ENCODE measurements at places on chromosomes 13 and 19. TPM values are rescaled to one million over a fixed set of nuclear protein-coding genes. Genes with fewer than 3 reads are reported as not detected.

DNA sequence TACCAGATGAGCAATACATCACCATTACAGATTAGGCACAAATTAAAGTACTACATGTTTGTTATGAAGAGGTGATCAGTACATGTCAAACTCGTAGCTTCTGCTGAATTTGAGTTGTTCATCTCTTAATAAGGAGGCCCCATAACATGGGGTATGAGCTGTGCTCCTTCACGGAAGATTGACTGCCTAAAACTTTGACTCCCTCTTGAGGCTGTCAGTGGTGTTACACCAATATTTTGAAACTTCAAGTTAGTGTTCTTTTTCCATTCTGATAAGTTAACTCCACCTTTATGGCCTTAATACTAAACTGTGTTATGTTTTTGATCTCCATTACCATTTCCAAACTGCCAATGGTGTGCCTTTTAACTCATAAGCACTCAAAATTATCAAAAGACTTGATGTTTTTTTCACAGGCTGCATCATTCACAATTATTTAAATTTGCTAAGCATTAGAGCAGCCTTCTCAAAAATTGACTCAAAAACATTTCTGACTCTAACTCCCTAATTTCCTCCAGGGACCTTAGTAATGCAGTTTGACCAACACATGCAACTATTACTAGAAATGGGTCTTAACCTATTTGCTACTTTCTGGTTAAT is 1591.5 kb downstream of the PCDH9 start:
- H3K4me1 ChIP-seq = peaks cover 6% of the 10 kb centered on the region
- no peaks in the 10 kb centered on the region for H3K27me3 ChIP-seq
- no peaks in the 10 kb centered on the region for H3K36me3 ChIP-seq
- DNase-seq = peak; percentile 45

- H3K27ac ChIP-seq = no peak overlapping the region
- peak; percentile 30 for DNase-seq
- H3K4me3 ChIP-seq = no peak overlapping the region
- H3K27me3 ChIP-seq = peaks cover 8% of the 10 kb centered on the region
These were observed 10.4 kb downstream of the ATP4B start for GRCh38 chr13:113647351-113648215.

DNA sequence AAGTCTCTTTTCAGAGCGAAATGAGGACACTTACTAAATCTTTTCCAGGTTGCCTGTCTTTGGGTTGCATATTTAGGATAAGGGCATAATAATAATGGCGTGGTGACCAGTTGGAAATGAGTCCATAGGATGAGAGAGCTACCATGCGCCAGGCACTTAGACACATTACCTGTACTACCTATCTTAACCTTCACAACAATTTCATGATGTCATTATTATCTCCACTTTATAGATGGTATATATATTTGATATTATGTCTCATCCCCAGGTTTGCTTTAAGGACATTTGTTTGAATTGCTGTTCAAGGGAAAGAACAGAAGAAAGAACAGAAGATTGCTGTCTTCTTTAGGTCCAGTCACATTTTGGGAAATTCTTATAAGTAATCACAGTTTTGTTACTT is 182.0 kb upstream of the STARD13 start:
- no peak for DNase-seq
- H3K4me3 ChIP-seq = no peak overlapping the region
- H3K27me3 ChIP-seq = no peaks in the 10 kb centered on the region
- peaks cover 15% of the 10 kb centered on the region for H3K4me1 ChIP-seq

DNA sequence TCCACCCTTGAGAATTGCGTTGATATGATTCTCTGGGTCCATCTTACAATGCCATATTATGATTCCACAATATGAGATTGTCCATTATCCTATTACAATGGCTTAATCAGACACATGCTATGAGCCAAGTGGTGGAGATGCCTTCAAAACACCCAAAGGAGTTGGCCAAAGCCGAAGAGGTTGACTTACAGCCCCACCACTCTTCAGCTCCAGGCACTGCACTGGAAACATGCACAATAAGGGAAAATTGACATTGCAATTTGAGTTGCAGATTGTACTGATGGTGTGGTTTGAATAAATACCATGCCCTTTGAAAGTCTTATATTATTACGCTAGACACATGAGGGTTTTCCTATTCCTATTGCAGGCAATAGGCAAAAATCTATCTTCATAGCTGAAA is 75.4 kb upstream of the TNFSF11 start:
- H3K4me3 ChIP-seq = no peak overlapping the region
- no peak overlapping the region for H3K27ac ChIP-seq
- DNase-seq = no peak
- peaks cover 5% of the 10 kb centered on the region for H3K4me1 ChIP-seq
- no peaks in the 10 kb centered on the region for H3K36me3 ChIP-seq

DNA sequence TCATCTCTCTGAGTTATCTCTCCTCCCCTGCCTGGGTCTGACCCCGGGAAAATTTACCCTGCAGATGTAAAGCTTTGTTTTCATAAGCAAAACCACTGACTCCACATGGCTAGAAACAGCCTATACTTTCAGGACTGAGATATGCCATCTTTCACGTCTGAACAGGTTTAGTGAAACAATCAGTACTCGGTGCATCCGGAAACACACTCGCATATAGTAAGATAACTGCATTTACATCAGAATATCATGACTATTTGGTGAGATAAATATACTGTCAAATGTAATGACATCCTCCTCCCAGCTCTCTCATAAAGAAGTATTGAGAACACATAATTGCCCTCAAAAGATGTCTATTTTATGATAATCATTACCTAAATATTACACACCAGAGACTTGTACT is 172.8 kb downstream of the EFNB2 start:
- DNase-seq = no peak
- no peak overlapping the region for H3K27ac ChIP-seq
- peaks cover 5% of the 10 kb centered on the region for H3K4me1 ChIP-seq
- H3K36me3 ChIP-seq = peaks cover 6% of the 10 kb centered on the region
- no peak overlapping the region for H3K4me3 ChIP-seq

GRCh38 chr13:39407786-39408185 is 195.2 kb downstream of the LHFPL6 start:
- H3K4me1 ChIP-seq = peaks cover 25% of the 10 kb centered on the region
- no peak overlapping the region for H3K27ac ChIP-seq
- no peak overlapping the region for H3K4me3 ChIP-seq
- no peaks in the 10 kb centered on the region for H3K27me3 ChIP-seq
- H3K36me3 ChIP-seq = no peaks in the 10 kb centered on the region

DNA sequence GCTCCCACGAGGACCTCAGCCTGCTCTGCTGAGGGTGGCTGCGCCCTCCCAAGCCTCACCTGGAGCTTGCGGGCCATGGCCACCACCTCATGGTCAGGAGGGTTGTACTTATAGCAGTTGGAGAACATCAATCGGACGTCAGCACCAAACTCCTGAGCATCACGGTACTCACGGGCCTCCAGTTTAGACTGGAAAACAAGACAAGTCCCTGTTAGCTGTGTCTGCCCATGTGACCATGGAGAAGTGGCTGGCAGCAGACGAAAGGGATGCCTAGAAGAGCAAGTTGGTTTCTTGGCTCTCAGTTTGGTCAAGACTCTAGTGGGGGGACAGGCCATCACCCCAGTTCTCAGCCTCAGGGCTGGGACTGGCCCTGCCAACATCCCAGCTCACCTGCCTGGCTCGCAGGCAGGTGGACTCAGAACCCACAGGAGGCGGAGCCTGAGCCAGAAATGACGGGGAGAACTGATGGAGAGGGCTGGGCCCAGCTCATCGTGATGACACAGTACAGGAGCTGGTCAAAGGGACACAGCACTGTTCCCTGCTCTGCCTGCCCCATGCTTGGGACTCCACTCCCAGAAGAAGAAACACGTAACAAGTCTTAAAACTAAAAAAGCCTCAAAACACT is 31.2 kb upstream of the EPHX3 start:
- peaks cover 23% of the 10 kb centered on the region for H3K36me3 ChIP-seq
- DNase-seq = no peak

DNA sequence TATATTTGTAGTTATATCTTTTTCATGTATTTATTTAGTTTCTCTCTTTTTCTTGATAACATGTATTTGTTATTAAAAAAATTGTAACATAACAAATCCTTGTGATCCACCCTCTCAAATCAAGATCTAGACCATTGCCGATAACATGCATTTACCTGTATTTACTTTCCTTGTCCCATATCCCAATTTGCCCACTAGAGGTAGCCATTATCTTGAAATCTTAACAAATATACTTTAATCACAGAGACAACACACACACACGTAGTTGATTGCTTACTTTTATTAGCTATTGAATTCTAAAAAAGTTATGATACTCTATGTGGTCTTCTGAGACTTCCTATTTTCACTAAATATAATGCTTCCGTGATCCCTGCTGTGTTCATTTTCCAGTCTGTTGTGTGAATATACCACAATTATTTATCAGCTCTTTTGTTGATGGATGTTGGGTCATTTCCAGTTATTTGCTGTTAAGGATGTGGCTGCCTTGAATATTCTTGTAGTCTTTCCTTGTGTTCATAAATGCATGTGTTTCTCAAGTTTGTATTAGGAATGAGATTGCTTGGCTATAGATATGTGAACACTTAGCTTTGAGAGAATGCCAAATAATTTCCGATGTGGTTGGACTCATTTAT is 31.3 kb upstream of the ZMYM2 start:
- H3K27me3 ChIP-seq = peaks cover 5% of the 10 kb centered on the region

DNA sequence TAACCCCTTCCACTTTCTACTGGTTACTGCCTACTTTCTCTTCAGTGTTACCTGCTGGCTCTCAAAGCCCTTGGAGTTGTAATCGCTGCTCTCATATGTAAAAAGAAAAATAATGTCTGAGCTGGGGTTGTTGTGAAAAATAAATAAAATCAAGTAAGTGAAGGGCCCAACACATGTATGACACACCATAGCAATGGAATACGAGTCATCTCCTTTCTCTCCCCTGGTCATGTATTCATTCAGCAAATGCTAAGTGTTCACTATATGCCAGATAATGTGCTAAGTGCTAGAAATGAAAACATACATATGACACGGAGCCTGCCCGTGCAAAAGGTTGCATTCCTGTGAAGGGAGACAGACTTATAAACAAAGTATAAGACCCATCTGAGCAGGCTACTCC is 535.0 kb downstream of the RFC3 start:
- H3K27ac ChIP-seq = no peak overlapping the region
- no peak for DNase-seq
- peaks cover 17% of the 10 kb centered on the region for H3K36me3 ChIP-seq
- H3K4me1 ChIP-seq = peaks cover 74% of the 10 kb centered on the region
- H3K4me3 ChIP-seq = no peak overlapping the region

Gene ATP1A3
- 0.26 TPM for total RNA-seq
